ENCODE measurements at places on chromosomes 5 and 9.

DNA sequence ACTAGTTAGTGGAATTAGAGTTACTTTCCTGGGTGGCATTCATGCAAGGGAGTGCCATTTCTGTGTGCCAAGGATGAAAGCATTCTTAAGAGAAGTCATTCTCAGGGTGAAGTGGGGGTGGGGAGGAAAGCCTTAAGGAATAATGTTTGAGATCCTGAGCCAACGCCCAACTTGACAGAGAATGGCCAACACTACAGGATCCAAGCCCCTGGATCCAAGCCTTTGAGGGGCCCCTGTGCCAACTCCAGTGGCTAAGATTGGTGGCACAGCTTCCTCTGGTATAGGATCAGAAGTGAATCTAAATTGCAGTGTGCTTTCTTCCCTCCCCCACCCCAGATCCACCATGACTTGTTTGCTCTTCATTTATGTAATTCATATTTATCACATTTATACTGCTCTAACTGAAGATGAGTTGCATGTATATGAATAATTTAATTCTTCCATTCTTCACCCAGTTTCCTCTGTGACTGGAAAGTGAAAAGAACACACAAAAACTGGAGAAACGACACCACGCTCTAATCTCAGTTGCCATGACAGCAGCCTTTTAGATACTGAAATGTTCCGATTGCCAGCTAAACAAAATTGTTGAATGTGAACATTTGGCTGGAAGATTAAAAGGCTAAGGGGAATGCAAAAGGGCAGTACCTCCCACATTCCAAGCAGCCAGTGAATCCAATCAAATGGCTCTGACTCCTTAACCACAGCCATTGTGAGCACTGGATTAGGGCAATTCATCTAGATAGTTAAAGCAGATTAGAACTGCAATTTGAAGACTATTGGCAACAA is 4.5 kb downstream of the ZNF608 start:
- no peak for DNase-seq

- DNase-seq: no peak
Measured at GRCh38 chr9:76643399-76644117, 120.7 kb upstream of the PCA3 start.

DNA sequence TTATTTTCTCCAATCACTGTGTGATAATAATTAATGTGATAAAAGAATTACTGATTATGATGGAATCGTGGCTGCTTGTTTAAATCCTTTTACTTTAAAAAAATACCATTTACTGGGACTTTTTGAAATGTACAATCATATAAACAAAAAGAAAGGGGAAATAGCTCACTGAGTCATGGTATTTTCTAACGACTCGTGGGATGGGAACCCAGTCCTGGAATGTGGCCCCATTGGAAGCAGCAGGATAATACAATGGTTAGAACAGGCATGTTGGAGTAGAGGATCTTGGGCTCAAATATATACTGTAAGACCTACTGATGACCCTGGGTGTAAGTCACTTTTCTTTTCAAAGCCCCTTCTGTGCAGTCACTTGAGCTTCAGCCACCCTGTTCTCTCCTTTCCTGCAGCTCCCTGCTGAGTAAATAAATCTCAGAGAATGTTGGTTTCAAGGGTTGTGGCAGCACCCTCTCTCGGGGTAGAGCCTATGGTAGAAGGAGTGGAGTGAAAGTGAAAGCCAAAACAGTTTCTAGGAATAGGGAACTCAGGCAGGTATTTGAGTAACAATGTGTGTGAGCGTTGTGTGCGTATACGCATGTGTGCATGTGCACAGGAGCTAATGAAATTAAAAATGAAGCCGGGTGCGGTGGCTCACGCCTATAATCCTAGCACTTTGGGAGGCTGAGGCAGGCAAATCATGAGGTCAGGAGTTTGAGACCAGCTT is 40.8 kb upstream of the LARP1 start:
- DNase-seq: no peak

- DNase-seq: no peak
Measured at GRCh38 chr5:148255456-148255855, 13.1 kb upstream of the SPINK13 start.

- DNase-seq: no peak
Measured at GRCh38 chr5:71740015-71740753, 21.1 kb downstream of the CARTPT start.

- DNase-seq: no peak
Measured at GRCh38 chr9:107239474-107239873, 43.6 kb upstream of the RAD23B start.

- no peak for DNase-seq
Measured at GRCh38 chr9:130451509-130452388, 7.0 kb downstream of the ASS1 start.

GRCh38 chr5:19739671-19740070 is 248.3 kb downstream of the CDH18 start:
- no peak for DNase-seq

GRCh38 chr5:145941096-145941447 is 4.7 kb downstream of the SH3RF2 start:
- no peak for DNase-seq

DNA sequence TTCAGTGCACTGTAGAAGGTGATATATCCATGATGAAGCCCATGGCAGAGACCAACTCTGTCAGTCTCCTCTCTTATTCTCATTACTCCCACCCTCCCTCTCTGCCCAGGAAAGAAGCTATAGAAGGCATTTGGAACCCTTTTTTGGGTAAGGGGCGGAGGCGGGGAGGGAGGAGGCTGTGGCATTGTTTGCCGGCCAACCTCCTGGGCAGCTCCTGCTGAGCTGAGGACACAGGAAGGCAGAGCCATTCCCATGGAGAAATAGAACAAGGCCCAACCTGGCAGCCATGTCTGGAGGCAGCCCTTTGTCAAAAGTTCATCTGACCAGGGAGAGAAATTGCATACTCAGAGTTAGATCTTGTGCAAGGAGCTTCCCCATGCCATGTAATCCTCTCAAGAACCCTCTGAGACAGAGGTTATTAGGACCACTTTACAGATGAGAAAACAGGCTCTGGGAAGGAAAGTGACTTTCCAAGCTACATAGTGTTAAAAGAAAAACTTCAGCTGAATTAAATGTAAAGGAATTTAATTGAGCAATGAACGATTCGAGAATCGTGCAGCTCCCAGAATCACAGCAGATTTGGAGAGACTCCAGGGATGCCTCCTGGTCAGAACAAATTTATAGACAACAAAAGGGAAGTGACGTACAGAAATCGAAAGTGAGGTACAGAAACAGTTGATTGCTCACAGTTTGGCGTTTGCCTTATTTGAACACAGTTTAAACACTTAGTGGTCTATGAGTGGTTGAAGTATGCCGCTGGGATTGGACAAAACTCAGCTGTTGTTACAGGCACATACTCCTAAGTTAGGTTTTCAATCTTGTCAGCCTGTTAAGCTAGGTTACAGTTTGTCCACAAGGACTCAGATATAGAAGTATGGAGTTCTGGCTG is 158.6 kb downstream of the MELK start:
- no peak for DNase-seq

GRCh38 chr5:86360801-86361200 is 256.9 kb upstream of the COX7C start:
- DNase-seq: no peak
